Cortex of kidney (tissue), 1 donor: ENCODE measurements at places on chromosomes 1 and 21.

- DNase-seq: no peak
Measured at GRCh38 chr1:44554706-44555105, 119.6 kb downstream of the TMEM53 start.

DNA sequence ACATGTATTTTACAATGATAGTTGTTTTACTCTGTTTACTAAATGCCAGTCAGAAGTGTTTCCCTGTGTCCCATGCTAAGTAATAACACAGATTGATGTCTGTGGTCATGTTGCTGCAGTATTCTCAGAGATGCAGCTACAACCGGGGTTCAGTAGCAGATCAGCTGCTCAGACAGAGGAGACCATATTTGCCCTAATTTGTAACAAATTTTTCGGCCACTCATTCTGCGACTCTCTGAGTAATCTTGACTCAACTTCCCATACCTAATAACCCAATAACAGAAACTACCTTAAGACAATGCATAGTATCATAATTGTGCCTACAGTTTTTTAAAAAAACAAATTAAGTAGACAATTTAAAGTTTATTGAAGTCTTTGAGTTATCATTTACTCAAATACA, 32.6 kb downstream of the NIBAN1 start:
- DNase-seq: no peak

- no peak for DNase-seq
Measured at GRCh38 chr1:232600424-232601258, 29.3 kb downstream of the SIPA1L2 start.

- no peak for DNase-seq
Measured at GRCh38 chr1:226981838-226982237, 41.7 kb downstream of the COQ8A start.

- no peak for DNase-seq
Measured at GRCh38 chr1:11934302-11935056, at the start of gene PLOD1. TSS of gene PLOD1 (plus strand) at chr1:11934717. CDS start at chr1:11934780, 63 bp downstream.

DNA sequence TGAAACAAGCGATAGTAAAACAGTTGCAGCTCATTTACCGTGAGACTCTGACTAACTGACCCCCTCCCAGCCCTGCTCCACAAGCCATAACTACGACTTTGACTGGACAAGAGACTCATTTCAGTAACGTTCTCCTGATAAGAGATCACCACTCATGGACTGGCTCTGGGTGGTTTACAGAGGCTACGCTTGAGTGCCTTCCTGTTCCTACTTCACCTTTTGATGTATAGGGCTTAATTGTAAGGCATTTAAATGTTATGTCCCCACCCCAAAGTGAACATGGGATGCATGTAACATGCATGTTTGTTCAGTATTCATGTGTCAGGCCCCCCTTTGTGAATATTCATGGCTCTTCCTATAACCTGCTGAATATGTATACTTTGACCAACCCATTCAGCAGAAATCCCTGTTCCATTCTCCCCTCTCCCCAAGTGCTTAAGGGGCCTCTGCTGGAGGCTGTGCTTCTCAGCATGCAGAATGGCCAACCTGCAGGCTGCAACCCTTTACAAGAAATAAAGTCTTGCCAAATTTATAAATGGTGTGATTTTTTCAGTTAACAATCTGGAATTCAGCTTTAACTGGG, 50.7 kb upstream of the SPOCD1 start:
- DNase-seq: no peak

DNA sequence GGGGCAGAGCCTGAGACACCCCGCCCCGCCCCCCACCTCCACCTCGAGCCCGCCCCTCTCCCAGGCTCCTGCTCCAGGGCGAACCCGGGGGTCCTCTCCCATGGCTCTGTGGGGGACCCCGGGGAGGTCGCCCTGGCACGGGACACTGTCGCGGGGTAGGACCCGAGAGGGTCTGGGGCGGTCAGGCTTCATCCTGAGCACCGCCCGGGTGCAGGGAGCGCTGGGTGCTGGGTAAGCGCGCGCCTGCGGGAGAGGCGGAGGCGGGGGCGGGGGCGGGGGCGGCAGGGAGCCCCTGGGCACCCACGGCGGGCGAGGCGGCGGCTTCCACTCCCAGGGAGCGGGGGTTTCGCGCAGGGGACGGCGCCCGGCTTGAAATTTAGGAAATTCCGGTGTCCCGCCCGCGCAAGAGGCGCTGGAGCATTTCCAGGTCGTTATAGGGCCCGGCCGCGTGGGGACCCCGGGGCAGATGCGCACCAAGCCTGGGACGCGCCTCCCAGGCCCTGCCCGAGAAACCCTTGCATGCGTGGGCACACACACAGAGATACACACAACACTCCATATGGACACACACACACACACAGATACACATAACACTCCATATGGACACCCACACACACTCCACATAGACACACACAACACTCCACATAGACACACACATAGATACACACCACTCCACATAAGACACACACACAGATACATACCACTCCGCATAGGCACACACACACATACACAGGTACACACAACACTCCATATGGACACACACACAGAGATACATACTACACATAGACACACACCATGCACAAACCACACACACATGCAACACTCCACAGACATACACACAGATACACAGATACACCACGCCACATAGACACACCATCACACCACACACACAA, 48.7 kb upstream of the SLC19A1 start:
- DNase-seq: no peak
